Colonic mucosa (tissue), 4 donors: ENCODE measurements at places on chromosomes 11 and 22. TPM values are rescaled to one million over a fixed set of nuclear protein-coding genes. Genes with fewer than 3 reads are reported as not detected.

The ADORA2A gene
- total RNA-seq, result 1.5 TPM

The ALX4 gene
- total RNA-seq, result not detected

The LIMK2 gene
- total RNA-seq, result 109 TPM

GRCh38 chr11:33701302-33702230 is 940 bp upstream of the C11orf91 start:
- peaks cover 13% of the 10 kb centered on the region for H3K4me1 ChIP-seq
- no peaks in the 10 kb centered on the region for H3K36me3 ChIP-seq
- H3K27ac ChIP-seq, result peak overlapping the region; percentile 79
- no peaks in the 10 kb centered on the region for H3K27me3 ChIP-seq
- peak overlapping the region; percentile 45 for H3K4me3 ChIP-seq

DNA sequence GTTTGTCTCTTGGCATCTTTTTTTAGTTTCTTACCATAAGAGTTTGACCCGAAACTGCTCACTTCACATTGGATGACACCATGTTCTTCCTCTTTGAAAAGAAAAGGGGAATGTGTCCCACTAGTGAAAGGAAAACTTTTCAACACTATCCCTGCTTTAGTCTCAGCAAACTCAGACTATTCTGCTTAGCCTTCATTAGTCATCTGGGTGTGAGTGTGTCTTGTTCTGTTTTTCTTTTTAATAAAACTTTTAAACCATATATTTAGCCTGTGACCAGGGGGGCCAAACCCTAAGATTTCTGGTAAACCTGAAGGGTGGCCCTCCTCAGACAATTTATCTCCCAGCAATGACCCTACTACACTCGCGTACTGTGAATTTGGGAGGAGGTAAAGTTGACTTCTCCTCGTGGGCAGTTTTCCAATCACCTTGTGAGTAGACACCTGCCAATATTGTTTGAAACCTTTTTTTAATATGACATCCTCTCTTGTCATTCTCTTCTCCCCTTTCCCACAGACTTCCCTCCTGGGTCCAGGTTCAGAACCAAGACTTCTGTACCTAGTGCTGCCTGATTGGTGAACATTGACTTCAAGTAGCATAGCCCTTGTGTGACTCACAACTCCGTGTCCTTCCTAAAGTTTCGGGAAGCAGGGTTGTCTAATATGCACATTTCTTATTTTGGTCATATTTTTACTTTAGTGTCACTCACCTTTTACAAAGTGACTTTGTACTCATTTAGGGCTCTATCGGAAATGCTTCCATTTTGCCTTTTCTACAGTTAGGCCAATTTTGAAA is 39.9 kb downstream of the DBX1 start:
- no peaks in the 10 kb centered on the region for H3K36me3 ChIP-seq
- DNase-seq, result no peak
- H3K4me3 ChIP-seq, result no peak overlapping the region

- H3K27me3 ChIP-seq, result no peaks in the 10 kb centered on the region
- no peak for DNase-seq
- H3K4me1 ChIP-seq, result no peaks in the 10 kb centered on the region
- H3K36me3 ChIP-seq, result no peaks in the 10 kb centered on the region
- H3K27ac ChIP-seq, result no peak overlapping the region
- H3K4me3 ChIP-seq, result no peak overlapping the region
Measured at GRCh38 chr11:45892856-45893255, 7.4 kb downstream of the MAPK8IP1 start.

GRCh38 chr11:109208121-109208520 is 213.9 kb upstream of the C11orf87 start:
- H3K4me1 ChIP-seq, result no peaks in the 10 kb centered on the region
- no peaks in the 10 kb centered on the region for H3K36me3 ChIP-seq
- no peak overlapping the region for H3K4me3 ChIP-seq
- no peak for DNase-seq
- H3K27ac ChIP-seq, result no peak overlapping the region

DNA sequence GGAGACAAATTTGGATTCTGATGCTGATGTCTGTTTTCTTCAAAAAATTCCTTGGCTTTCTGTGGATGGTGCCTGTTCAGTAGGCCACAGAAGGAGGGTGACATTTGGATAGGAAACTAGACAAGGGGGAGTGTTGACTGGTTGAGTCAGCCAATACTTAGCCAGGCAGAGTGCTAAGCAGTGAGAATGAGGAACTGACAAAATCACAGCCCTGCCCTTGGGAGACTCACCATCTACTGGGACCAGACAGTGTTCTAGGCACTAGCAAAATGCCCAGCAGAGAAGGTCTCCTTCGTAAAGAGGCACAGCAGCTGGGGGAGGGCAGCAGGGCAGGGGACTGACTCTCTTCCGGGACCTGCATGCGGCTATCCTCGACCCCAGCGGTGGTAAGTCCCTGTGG is 190.2 kb downstream of the DSCAML1 start:
- H3K27ac ChIP-seq, result no peak overlapping the region
- DNase-seq, result no peak

DNA sequence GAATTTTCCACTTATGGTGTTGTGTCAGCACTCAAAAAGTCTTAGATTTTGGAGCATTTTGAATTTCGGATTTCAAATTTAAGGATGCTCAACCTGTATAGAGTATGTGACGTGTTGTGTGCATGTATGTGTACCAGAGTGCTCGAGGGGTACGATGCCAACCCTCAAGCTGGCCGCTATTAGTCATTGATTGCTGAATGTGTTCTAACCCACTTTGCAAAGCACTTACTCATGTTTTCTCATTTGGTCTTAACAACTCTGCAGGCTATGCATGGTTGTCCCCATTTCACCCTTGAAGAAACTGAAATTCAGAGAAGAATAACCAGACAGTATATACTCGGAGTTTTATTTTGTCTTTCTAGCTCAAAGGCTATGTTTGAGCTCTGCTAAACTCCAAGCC is 196.4 kb upstream of the TENM4 start:
- DNase-seq, result no peak
- no peak overlapping the region for H3K4me3 ChIP-seq
- H3K4me1 ChIP-seq, result no peaks in the 10 kb centered on the region
- no peaks in the 10 kb centered on the region for H3K27me3 ChIP-seq

GRCh38 chr22:28075358-28075981 is 156.4 kb upstream of the PITPNB start:
- no peak overlapping the region for H3K4me3 ChIP-seq
- H3K4me1 ChIP-seq, result no peaks in the 10 kb centered on the region
- DNase-seq, result peak; percentile 29
- no peaks in the 10 kb centered on the region for H3K27me3 ChIP-seq
- H3K36me3 ChIP-seq, result no peaks in the 10 kb centered on the region
